ENCODE measurements at places on chromosomes 2 and 18. TPM values are rescaled to one million over a fixed set of nuclear protein-coding genes. Genes with fewer than 3 reads are reported as not detected.

CAPN14 gene
- total RNA-seq = 0.19 TPM

TUBB8B gene
- not detected for total RNA-seq

FAM110C gene
- total RNA-seq = 4.1 TPM

UGT1A3 gene
- total RNA-seq = not detected

DYNAP gene
- total RNA-seq = not detected

IDH1 gene
- total RNA-seq = 37.8 TPM

STPG4 gene
- not detected for total RNA-seq

CCBE1 gene
- 0.29 TPM for total RNA-seq

SH3YL1 gene
- 16.4 TPM for total RNA-seq

ZNF804A gene
- not detected for total RNA-seq

DNA sequence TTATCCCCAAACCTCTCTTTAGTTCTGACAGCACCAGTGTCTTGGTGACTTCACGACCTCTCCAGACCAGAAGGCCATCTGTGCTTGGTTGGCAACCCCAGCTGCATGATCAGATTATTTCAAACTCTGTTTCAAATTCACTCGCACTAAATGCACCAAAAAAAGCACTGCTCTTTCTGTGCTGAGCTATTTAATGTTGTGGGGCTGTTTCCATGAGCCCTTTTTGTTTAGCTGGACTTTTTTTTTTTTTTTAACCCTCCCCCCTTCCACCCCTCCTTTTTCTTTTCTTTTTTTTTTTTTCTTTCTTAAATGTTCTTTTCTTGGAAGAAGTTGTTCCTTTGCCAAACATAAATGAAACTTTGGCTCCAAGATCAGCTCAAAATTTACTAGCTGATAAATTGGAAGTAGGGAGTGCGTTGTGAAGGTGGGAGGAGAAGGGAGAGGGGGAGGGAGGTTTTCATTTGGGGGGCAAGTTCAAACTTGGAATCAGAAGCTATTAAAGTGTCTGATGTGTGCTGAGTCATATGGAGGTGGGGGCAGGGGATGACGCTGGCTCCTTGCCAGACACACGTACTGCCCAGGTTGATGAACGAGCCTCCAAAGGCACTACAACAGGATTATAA, 543.0 kb upstream of the TNP1 start:
- DNase-seq = no peak

DNA sequence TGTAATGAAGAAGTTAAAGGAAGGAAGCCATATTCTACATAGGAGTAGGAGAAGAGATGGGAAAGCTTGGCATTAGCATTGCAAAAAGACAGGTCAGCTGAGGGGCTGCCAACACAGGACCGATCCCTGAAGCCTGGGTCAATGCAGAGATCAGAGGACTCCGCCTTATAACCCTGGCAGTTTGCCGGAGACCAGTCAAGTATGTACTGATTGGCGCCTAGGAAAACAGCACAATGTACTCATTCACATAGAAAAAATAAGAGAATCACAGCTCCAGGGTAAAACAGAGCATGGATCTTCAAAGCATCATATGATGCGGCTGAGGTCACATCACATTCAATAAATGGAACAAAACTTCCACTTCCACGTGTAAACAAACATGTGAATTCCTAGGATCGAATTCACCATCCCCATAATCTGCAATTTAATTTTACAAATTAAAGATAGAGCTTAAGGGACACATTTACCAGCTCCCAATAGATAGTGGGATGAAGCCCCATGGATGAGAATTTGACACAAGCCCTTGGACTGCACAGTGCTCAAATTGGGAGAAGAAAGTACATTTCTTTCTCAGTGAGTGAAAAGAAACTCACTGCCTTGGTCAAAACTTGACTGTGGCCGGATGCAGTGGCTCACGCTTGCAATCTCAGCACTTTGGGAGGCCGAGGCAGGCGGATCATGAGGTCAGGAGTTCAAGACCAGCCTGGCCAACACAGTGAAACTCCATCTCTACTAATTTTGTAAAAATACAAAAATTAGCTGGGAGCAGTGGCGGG, 135.0 kb upstream of the KLHL14 start:
- DNase-seq = no peak

- DNase-seq = peak; percentile 48
Observed at GRCh38 chr2:241636182-241637017, 558 bp downstream of the THAP4 start.

DNA sequence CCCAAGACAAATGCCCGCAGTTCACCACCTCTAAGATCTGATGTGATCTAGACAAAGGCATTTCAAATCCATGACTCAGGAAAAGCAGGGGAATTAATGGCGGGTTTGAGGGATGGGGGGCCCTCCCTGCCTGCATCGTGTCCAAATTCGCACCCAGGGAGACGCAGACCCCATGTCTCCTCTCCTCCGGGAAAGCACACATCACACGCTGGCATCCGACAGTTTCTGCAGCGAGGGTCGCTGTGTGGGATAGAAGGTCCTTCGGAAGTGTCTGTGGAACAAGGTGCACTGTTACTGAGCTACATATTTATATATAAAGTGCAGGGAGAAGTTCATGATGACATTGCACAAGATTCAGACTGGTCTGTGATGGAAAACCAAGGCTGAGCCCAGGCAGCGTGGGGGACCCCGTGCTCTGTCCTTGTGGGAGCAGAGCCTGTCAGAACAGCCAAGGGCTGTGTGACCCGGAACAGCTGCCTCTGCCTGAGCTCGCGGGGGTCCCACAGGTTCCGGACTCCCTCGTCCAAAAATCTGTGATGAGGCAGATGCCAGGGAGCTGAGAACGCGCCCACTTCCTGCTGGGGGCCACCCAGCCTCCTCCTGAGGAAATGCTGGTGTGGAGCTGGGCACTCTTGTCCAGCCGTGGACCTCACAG, 82.3 kb upstream of the CTDP1 start:
- peak; percentile 3 for DNase-seq

DNA sequence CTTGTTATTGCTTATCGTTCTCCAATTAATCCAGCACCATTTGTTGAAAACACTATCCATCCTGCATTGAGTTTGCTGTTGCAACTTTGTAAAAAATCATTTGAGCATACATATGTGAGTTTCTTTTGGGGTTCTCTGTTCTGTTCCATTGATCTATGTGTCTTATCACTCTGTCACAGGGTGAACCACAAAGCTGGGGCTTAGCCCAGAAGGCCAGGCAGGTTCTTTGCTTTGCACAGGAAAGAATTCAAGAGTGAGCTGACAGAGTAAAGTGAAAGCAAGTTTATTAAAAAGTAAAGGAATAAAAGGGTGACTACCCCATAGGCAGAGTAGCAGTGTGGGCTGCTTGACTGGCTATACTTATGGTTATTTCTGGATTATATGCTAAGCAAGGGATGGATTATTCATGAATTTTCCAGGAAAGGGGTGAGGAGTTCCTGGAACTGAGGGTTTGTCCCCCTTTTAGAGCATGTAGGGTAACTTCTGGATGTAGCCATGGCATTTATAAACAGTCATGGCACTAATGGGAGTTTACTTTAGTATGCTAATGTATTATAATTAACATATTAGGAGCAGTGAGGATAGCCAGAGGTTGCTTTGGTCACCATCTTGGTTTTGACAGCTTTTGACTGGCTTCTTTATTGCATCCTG, 46.8 kb downstream of the RNF138 start:
- no peak for DNase-seq

DNA sequence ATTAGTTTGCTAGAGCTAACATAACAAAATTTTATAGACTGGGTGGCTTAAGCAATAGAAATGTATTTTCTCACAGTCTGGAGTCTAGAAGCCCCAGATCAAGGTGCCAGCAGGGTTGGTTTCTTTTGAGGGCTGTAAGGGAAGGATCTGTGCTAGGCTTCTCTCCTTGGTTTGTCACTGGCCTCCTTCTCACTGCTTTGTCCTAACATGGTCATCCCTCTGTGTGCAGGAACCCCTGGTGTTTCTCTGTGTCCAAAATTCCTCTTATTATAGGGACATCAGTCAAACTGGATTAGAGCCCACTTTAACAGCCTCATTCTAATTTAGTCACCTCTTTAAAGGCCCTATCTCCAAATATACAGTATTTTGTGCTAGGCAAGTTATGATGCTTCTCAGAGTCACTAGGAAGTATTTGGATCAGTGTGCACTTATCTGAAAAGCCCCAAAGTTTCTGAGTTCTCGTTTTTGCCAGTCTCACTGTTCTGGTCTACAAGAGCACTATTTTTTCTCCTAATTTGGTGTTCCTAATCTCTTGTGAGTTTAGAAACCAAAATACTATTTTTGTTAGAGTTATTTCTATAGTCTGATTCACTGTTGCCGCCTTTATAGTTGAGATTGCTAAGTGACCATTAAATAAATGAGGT, 29.0 kb downstream of the ZC3H6 start:
- no peak for DNase-seq

GRCh38 chr2:168494190-168494711, 38.2 kb downstream of the CERS6 start:
- no peak for DNase-seq

- DNase-seq = no peak
Observed at GRCh38 chr2:28209864-28210263, 182.8 kb upstream of the FOSL2 start.

DNA sequence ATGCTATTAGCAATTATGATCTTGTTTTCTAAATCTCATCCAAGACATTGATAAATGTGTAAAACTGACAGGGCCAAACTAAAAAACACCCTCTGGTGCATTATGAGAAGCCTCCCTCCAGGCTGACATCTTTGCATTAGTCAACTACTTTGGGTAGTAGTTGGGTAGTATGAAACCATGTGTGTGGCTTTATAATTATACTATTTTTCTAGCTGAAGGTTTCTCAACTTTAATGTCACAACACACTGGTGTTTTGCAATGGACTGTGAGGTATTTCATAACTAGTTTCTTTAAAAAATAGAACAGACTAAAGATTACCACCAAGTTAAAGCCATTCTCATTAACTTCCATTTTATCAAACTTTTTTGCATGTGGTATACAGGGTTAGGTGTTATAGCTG, 73.1 kb upstream of the RBMS1 start:
- DNase-seq = no peak

- DNase-seq = no peak
Observed at GRCh38 chr2:149365931-149366583, 35.7 kb downstream of the LYPD6 start.

GRCh38 chr2:224655006-224655537, 61.1 kb downstream of the CCDC195 start:
- DNase-seq = no peak

DNA sequence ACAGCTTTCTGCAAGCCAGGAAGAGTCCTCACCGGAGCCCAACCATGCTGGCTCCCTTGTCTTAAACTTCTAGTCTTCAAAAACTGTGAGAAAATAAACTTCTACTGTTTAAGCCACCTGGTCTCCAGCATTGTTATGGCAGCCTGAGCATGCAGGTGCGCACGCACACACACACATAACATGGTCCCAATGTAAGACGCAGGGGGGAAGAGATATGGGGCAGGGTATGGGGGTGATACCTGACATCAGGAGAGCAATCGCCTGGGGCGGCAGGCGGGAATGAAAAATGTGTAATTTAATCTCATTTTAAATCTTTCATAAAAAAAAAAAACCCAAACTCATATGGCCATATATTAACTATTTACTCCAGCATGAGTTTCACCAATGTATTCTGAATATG, 18.0 kb downstream of the HJURP start:
- DNase-seq = no peak

DNA sequence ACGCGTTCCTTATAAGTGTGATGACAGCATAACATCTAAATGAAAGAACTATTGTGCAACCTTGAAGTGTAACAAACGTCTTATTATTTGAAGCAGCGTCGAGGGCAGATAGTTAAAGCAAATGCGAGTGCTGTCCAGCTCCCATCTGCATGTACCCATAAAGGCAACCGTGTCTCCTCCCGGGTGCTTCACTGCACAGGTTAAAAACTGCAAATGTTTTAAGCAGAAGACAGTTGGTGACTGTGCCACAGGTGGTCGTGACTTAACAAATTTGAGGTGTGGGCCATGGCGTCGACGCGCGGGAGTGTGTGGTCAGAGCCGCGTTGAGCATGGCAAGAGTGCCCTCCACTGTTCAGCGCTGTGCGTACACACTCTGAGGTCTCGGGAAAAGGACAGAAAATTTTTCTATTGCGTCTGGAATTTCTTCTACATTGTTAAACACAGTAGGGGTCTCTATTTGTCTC, 6.4 kb downstream of the SALL3 start:
- DNase-seq = no peak

GRCh38 chr2:7018282-7018701, 101.1 kb downstream of the RNF144A start:
- DNase-seq = no peak

- DNase-seq = no peak
Observed at GRCh38 chr2:241546771-241547498, 11.6 kb upstream of the BOK start.

DNA sequence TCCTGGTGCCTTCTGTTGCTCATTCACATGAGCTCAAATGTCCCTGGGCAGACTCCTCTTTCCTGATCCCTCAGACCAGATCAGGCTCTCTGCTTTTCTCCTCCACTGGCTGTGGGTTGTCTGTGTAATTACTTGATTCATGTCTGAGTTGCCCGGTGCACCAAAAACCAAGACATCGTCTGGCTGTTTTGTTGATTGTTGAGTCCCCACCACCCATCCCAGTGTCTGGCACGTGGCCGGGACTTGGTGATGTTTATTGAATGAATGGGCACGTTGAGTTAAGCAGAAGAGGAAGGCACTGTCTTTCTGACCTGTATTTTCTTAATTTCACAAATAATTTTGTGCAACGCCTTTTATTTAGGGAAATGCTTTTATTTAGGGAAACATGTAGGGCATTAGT, 499.1 kb upstream of the HS6ST1 start:
- no peak for DNase-seq

GRCh38 chr2:190065839-190066238, 3.3 kb upstream of the MSTN start:
- no peak for DNase-seq

DNA sequence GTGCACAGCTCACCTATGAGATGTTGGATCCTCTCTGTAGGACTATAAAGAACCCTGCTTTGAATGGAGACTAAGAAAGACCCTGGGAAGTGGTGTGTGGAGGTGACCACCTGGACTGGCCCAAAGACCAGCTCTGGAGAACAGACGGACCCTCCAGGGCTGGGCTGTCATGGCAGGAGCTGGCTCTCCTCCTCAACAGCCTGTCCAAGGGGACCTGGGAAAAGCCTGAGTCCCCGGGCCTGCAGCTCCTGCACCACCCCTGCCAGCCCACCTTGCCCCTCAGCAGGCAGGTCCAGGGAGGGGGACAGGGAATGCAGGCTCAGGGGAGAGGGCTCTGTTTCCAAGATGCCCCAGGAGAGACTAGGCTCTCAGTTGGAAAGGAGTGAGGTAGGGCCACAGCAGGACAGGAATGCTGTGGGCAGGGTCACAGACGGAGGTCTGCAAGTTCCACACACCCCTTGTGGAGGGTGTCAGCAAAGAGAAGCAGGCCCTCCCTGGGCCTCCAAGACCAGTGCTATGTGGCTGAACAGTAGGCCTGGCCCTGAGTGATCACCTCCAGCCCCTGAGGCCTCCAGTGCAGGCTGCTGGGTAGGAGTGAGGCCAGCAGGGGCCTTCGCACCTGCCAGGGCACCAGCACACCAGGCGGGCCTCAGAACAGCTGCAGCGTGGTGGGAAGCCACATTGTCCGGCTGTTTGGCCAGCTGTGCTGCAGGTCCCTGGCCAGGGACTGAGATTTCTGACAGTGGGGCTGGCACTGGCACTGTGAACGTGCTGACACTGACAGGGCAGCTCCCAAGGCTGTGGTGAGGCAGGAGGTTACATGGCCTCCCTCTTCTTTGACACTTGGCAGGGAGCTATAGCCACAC, 86.4 kb upstream of the OTOS start:
- no peak for DNase-seq

GRCh38 chr2:4973973-4974372, 718.2 kb upstream of the SOX11 start:
- no peak for DNase-seq

- DNase-seq = no peak
Observed at GRCh38 chr18:41974796-41975201, 19.8 kb downstream of the PIK3C3 start.
